ENCODE measurements at places on chromosomes 7 and 10.
A peak's percentile ranks its signal among the peaks of the same experiment; 100 is the strongest.

GRCh38 chr10:80488539-80489066 lies 34.5 kb downstream of the TSPAN14 start:
- no peak for DNase-seq

DNA sequence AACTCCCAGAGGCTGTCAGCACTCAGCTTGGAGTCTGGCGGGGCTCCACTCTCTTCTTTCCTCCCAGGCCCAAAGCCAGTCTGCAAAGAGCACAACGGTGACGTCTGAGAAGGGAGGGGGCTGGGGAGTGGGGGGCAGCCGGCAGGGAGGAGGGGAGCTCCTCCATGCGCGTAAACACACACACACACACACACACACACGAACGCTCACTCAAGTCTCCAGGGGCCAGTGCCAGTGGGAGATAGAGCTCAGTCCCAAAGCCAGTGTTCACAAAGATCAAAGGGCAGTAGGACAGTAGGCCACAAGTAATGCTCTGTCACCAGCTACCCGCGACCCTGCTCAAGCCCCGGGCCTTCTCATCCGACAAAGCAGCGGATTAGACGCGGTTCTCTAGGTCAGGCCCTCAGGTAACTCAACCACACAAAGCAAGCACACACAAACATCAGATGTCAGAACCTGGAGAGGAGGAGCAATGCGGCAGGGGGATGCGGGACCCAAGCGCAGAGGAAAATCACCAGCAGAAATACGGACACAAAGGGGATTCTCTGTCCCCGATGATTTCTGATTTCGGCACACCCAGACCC lies 19.9 kb downstream of the TCAF1 start:
- peak; percentile 78 for DNase-seq

DNA sequence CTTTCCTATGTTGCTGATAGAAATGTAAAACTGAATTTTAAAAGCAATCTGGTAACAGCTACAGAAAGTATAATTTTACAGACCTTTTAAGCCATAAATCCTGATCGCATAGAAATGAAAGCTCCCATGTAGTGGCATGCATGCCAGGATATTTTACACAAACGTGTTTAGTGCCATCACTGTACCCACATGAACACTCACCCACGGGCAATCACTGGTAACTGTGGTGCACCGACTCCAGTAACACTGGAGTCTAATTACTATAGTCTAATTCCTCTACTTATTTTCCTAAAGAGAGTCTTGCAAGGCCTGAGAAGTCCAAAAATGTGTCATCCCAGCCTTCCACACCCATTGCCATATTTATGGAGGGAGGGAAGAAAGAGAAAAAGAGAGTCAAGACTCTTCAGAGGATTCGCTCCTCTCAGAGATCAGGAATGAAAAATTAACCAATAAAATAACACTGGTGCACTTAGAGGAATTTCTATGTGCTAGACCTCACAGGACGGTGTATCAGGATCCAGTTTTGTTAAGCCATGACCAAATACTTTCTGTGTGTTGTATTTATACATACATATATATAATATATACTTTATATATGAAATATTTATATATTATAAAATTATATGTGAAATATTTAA lies 48.9 kb upstream of the AKR1C1 start:
- no peak for DNase-seq

DNA sequence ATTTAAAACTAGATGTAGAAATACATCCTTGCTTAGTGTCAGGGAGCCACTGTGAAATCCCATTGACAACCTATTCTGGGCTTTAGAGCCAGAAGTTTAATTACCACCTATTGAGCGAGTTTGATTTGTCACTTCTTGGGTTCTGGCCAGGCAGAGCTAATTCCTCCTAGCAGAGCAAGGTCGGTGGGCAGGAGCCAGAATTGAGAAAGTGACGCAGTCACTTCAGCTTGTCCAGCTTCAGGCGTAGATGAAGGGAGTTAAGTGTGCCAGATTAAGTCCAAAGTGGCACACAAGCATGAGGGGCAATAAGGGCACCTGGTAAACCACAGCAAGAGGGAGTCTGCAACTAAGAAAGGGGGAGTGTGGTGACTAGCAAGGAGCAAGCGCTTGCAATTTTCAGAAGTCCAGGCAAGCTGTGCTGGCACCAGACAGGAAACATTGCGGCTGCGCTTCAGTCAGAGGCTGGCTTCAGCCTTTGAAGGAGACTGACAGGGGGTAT lies 119.4 kb downstream of the ST7 start:
- DNase-seq = peak; percentile 26

GRCh38 chr7:4931943-4932342 lies 27.0 kb downstream of the MMD2 start:
- peak; percentile 70 for DNase-seq

DNA sequence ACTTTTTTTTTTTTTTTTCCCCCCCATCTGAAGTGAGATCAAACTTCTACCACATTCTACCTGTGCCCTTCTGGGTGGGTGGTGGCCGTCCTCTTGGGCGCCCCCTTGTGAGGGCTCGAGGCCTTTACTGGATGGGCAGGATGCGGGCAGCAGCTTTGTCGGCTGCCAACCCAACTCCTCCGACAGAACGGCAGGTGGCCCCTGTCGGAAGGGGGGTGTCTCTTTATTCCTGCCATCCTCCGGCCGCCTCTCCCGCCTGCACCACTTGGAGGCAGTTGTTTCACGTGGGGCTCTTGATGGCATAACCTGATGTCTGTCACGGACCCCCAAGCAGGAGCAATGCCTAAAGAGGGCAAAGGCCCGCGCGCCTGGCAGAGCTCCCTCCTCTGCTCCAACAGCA lies 31.0 kb downstream of the AMZ1 start:
- peak; percentile 59 for DNase-seq
